ENCODE measurements at places on chromosomes 2 and 18.

DNA sequence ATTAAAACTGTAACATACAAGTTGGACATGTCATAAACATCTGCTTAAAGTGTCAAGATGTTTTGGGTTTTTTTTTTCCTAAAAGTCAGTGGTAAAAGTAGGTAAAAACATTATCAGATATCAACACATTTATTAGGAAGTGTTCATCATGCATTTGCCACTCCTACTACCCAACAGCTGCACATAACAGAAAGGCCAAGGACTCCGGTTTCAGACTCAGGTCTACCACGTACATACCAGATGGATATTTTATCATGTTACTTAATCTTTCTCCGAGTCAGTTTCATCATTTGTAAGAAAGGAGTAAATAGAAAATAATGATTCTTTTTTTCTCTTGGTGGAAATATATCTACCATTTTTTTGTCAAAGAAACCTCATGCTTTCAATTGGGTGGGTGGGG, 192.3 kb downstream of the UBE2E3 start:
- DNase-seq = no peak

GRCh38 chr2:55518841-55519165, 715 bp upstream of the CFAP36 start:
- DNase-seq = no peak

DNA sequence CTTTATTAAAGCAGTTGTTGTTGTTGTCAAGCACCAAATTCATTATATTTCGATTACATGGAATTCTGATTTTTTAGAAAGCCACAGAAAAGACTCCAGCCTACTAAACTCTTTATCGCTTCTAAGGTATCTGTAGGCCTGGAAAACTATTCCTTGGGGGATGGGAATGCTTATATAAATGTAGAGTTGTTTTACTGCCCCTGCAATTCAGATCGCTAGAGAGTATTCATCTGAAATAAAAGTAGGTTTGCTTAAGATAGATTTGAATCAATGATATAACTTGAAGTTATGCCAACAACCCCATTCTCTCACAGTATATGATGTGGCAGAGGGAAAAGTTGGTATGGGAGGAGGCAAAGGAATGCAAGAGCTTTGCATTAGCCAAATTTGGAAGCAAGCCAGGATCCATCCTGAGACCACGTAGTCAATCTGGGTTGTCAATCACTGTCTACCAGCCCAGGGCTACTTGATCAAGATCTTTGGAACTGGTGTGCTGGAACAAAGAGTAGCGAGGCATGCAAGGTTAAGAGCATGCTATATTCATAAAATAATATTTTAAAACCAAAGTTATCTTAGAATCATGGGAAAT, 95.9 kb downstream of the LYPD6B start:
- DNase-seq = no peak

DNA sequence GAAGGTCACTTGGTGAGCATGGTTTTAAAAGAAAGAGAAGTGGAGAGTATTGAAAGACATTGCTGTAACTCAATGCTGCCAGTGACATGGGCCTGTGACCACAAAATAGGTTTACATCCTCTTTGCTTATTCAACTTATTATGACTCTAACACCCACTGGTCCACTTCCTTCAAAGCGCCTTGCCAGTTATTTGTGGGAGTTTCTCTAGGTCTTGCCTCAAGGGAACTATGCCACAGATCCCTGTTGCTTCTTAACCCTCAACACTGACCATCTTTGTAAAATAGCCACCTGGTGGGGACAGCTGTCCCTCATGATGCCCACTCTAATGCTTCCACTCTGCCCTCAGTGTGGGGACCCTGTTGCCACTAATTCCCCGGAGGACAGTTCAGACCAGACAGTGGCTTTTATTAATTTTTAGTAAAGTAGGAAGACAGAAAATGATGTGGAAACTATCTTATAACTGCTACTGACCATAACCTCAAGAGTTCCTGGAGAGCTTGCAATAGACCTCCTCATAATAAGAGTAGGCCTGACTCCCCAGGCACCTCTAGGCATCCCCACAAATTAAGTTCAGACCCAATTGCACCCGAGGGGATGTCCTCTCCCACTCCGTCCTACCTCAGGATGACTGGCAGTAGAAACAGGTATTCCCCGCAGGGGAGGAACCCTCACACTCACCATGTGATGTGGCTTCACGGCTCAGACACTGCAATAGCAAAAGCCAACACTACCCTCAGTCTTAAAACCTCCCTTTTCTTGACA, 31.3 kb upstream of the SLC25A52 start:
- DNase-seq = no peak

Data from stimulated activated CD4-positive, alpha-beta T cell treated with anti-CD3 and anti-CD28 coated beads, Interleukin-12 subunit alpha, Interleukin-12 subunit beta, amount 100 ng/mL, for 24 hours (primary cell).